ENCODE measurements at places on chromosomes 13 and 19. TPM values are rescaled to one million over a fixed set of nuclear protein-coding genes. Genes with fewer than 3 reads are reported as not detected.

The MCEMP1 gene
- not detected for total RNA-seq

The TNFRSF19 gene
- total RNA-seq: 3.9 TPM

The GPX4 gene
- total RNA-seq: 490 TPM

The ZFP14 gene
- 2.4 TPM for total RNA-seq

The TTYH1 gene
- 0.30 TPM for total RNA-seq
